Foreskin keratinocyte (primary cell): ENCODE measurements at places on chromosomes 4 and X. TPM values are rescaled to one million over a fixed set of nuclear protein-coding genes. Genes with fewer than 3 reads are reported as not detected.

GRCh38 chr4:182486881-182487280 is 243.7 kb downstream of the TENM3 start:
- DNase-seq = peak; percentile 4

- DNase-seq = no peak
Measured at GRCh38 chrX:16039363-16039762, 84.0 kb upstream of the GRPR start.

GRCh38 chrX:40327085-40327484 is 229.3 kb upstream of the BCOR start:
- DNase-seq = no peak

The CABS1 gene
- total RNA-seq = not detected in 2 replicates

The DKK2 gene
- total RNA-seq = 0.32 and 0.54 TPM in 2 replicates

DNA sequence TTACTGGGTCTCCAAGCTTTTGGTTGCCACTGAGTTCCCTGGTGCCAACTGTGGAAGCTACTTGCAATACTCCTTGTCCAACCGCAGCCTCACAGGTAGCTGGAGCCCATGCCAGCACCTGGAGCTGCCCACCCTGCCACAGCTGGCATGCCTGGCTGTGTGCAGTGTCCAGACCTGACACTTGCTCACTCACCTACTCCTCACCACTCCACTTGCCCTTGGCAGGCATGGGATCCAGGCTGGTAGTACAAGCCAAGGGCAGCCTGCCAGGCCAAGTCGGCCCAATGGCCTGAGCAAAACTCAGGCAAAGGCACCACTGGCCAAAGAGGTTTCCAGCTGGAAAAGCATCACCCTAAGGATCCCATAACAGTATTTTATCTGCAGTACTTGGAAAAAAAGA is 246.3 kb downstream of the PDGFC start:
- no peak for DNase-seq

The TRAPPC2 gene
- 8.5 and 9.3 TPM in 2 replicates for total RNA-seq

The TGIF2LX gene
- not detected in 2 replicates for total RNA-seq

GRCh38 chrX:27863809-27864208 is 56.0 kb downstream of the MAGEB10 start:
- no peak for DNase-seq

DNA sequence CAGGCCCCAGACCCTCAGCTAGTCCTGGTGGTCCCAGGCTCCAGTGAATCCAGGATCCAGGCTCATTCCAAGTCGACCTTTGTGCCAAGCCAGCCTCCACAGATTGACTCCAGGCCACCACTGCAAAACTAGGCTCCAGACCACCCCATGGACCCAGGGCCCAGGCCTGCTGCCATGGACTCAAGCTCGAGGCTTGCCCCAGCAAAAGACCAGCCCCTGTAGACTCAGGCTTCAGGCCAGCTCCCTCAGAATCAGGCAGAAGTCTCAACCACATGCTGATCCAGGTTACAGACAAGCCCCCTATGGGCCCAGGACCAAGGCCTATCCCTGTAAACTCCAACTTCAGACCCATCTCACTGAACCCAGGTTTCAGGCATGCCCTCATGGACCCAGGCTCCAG is 692.4 kb downstream of the PCDH19 start:
- DNase-seq = no peak

The PAGE4 gene
- total RNA-seq = not detected in 2 replicates

DNA sequence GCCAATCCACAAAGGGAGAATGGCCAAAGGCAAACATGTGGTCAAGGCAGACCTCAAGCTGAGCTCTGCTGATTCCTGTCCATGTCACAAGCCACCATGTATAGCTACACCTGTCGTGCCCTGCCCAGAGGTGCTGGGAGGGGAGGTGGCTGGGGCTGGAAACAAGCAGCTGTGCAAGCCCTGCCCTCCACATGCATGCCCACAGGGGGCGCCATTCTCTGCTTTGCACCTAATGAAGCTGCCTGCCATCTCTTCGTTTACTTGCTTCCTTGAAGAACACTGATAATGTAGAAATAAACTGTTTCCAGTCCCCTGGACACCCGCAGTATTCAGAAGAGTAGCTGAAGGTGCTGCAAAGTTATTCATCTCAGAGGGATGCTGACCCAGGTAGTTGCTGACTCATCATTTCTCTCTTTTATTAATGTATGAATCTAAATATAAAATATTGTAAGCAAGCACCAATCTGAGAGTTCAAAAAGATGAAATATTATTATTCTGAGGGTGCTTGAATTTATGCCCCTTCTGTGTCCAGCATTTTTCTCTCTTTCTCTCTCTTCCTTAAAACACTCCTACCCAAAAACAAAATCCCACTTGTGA is 278.6 kb downstream of the ADGRA3 start:
- DNase-seq = no peak

The WDR17 gene
- 1.1 and 1.3 TPM in 2 replicates for total RNA-seq

The FREM3 gene
- total RNA-seq = not detected in 2 replicates

The SH2D1A gene
- total RNA-seq = not detected in 2 replicates

The ELK1 gene
- total RNA-seq = 20.4 and 21.9 TPM in 2 replicates

The TCEAL6 gene
- not detected in 2 replicates for total RNA-seq

DNA sequence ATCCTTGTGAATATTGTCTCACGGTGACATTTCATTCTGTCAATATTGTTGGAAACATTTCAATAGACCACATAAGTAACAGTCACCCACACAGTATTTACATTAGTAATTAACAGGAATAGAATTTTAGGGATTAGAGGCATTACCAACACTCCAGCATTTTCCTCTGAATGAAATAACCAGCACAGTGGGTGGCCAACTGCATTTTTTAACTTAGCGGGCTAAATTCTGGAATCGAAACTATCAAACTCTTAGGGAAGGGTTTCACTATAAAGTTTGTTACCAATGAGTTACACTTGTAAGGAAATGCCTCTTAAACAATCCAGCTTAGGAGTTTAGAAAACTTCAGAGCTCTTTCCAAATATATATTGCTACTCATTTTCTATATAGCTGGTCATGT is 403.0 kb downstream of the ADGRL3 start:
- no peak for DNase-seq

DNA sequence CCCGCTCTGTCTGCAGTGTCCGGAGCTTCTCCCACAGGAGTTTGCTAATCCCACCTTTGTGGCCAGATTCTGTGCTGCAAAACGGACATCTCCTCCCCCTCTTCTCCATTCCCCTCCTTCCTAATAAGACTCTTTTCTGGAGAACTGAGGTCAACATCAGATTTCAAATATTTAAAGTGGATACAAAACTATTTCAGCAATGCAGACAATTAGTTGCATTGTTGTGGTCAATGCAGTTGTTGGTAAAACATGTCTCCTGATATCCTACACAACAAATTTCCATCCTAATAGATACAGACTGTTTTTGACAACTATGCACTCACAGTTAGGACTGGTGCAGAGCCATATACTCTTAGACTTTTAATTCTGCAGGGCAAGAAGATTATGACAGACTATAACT is 5.1 kb upstream of the MCUB start:
- DNase-seq = no peak

- no peak for DNase-seq
Measured at GRCh38 chrX:145826466-145826865, 8.8 kb downstream of the SLITRK2 start.

- DNase-seq = no peak
Measured at GRCh38 chr4:7424553-7425111, 10.1 kb downstream of the PSAPL1 start.

DNA sequence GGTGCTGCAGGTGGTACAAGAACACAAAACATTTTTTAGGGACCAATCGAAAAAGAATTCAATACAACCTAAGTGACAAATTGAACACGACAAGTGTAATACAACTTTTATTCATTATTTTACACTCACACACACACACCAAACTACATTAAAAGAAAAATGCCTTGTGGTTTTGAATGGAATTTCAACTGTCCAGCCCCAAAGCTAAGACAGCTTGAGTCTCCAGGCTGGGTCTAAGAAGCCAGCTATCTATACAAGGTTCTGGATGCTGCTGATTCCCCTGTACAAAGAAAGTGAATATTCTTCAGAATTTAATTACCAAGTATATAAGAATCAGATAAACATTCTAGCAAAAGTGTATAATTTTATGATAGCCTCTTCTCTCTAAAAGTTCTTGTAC is 118.2 kb downstream of the PPP3CA start:
- DNase-seq = no peak

DNA sequence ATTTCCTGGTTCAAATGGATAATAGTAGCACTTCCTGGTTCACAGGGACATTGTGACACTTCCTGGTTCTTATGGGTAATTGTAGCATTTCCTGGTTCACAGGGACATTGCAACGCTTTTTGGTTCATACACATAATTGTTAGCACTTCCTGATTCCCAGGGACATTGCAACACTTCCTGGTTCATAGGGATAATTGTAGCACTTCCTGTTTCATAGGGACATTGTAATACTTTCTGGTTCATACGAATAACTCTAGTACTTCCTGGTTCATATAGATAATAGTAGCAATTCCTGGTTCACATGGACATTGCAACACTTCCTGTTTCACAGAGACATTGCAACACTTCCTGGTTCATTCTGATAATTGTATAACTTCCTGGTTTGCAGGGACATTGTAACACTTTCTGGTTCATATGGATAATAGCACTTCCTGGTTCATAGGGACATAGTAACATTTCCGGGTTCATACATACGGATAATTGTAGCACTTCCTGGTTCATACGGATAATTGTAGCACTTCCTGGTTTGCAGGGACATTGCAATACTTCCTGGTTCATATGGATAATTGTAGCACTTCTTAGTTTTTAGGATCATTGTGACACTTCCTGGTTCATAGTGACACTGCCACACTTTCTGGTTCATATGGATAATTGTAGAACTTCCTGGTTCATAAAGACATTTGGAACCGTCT is 61.6 kb upstream of the CD99 start:
- DNase-seq = no peak

The CITED1 gene
- 0.28 TPM in 1 of 2 replicates, not detected in the other for total RNA-seq

The TBL1X gene
- 7.2 and 10.0 TPM in 2 replicates for total RNA-seq

DNA sequence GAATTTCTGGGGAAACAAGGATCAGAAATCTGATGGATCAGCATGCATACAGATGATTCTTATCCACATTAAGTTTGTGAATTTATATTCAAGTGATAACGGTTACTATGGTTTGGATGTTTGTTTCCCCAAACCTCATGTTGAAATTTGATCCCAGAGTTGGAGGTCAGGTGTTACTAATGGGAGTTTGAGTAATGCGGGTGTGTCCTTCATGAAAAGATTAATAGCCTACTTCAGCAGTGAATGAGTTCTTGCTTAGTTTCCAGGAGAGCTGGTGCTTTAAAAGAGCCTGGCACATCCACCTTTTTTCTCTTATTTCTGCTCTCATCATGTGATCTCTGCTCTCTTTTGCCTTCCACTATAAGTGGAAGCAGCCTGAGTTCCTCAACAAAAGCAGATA is 712.4 kb downstream of the IL1RAPL1 start:
- peak; percentile 34 for DNase-seq

DNA sequence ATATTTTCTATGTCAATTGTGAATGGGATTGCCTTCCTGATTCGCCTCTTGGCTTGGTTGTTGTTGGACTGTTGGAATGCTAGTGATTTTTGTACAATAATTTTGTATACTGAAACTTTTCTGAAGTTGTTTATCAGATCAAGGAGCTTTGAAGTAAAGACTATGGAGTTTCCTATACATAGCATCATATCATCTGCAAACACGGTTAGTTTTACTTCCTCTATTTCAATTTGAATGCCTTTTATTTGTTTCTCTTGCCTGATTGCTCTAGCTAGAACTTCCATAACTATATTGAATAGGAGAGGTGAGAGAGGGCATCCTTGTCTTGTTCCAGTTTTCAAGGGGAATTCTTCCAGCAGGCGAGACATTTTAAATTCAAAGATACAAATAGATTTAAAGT is 226.5 kb downstream of the FBXO8 start:
- no peak for DNase-seq

The NEUROG2 gene
- not detected in 2 replicates for total RNA-seq

DNA sequence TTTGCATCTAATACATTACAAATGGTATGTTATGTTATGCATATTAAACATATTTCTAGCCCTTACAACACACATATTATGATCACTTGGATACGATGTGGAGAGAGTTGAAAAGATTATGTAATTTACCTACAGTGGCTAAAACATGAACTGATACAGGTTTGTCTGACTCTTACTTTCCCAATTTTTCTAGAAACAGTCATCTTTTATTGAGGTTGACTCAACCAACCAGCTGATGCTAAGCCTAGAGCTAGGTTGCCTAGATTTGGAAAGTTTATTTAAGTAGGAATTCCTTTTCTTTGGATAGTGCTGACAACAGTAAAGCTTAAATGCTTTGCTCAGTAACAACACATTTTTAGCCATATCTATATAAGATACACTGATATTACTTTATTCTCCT is 1215.1 kb downstream of the ADGRL3 start:
- DNase-seq = peak; percentile 52
